Stimulated activated CD8-positive, alpha-beta memory T cell treated with anti-CD3 and anti-CD28 coated beads, Interleukin-15, amount 100 ng/mL, for 48 hours (primary cell): ENCODE measurements at places on chromosomes 2 and 18.

DNA sequence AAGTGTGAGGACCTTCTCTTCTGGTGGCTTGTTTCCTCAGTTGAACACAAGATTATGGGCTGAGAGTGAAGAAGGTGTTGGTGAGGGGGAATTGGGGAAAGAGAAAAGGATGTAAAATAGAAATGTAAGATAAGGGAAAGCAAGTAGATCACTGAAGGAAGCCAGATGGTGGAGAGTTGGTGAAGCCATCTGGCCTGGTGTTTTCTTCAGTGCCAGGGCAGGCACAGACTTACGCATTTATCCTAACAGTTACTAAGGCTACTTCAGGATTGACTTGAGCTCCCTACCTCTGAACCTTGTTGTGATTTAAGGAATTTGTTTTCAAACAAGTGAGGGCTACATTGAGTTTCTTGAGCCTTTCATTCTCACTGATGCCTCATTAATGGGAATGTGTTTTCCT is 113.8 kb downstream of the GALNT1 start:
- DNase-seq: no peak

- DNase-seq: no peak
Measured at GRCh38 chr2:229810786-229811185, 96.4 kb upstream of the DNER start.

DNA sequence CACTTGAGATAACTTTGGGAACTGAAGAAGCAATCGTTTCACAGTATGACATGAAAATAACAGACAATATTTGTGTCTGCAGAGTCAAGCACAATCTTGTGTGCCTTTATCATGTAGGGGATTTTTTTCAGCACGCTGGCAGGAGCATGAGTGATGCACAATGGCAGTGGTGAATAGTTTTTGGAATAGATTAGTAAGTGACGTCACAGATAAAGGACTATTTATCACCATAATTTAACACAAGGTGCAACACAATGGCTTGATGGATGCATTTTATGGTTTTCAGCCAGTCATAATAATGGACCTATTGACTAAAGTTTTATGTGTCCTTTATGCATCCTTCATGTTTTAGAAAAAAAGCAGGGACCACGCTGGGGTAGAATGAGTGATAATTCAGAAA is 559.8 kb upstream of the FANCL start:
- no peak for DNase-seq

DNA sequence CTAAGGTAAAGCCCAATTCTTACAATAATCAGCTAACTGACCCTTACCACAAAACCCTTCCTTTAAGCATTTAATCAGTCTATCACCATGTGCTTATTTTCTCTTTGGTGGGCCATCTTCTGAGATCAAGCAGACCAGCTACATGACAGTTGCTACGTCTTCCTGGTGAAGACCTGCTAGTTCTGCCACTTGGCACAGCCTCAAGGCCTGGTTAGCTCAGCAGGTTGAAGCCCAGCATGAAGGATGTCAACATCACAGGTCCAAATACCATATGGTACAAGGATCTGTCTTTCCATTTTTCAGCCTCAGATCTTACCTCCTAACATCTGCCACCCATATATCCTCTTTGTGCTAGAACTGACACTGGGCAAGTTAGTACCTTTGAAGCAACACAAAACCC is 636.9 kb downstream of the LRP1B start:
- no peak for DNase-seq

- no peak for DNase-seq
Measured at GRCh38 chr2:26488463-26489212, 10.7 kb upstream of the OTOF start.

GRCh38 chr2:227123697-227124096 is 40.3 kb downstream of the COL4A4 start:
- no peak for DNase-seq

GRCh38 chr2:47456851-47457250 is 53.9 kb downstream of the MSH2 start:
- no peak for DNase-seq

- DNase-seq: no peak
Measured at GRCh38 chr2:169072163-169072925, 3.0 kb downstream of the DHRS9 start.

DNA sequence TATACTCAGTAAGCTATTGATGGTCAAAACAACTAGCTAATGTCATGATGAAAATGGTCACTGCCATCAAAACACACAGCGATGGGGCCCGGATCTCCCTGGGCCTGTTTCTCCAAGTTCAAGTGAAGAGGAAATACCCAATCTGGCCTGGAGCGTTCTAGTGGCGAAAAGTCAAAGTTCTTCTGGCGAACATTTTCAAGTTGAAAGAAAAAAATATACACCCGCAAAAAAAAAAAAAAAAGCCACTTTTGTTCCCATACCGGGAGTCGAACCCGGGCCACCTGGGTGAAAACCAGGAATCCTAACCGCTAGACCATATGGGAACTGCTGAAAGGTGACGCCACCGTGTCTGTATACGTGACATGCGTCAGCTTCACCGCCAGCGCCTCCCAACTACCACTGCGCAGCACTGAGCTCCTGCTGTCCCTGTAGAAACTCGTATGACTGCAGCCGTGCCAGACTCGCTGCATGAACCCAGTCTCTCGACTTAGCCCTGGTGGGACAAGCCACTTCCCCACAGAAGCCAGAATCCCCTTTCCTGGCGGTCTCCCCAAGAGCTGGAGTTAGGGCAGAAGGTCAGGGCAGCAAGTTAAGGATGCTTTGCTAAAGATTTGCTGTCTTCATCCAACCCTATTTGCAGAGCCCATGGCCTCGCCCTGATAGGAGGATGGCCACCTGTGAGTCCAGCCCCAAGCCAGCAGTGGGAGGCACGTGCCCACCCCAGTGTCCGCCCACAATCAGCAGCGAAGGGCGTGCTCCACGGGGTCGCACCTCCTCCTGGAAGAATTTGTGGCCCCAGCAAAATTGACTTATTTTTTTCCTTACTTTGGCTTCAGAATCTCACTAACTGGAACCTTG is 5.6 kb upstream of the IMP4 start:
- DNase-seq: no peak

GRCh38 chr18:23721696-23722480 is 32.6 kb downstream of the LAMA3 start:
- no peak for DNase-seq

- no peak for DNase-seq
Measured at GRCh38 chr18:69758458-69758857, 189.2 kb downstream of the CD226 start.

GRCh38 chr2:138730497-138731030 is 49.6 kb downstream of the NXPH2 start:
- DNase-seq: no peak
